Left ventricle myocardium inferior (tissue), 1 donor: ENCODE measurements at places on chromosomes 7 and 10.
A peak's percentile ranks its signal among the peaks of the same experiment; 100 is the strongest.

DNA sequence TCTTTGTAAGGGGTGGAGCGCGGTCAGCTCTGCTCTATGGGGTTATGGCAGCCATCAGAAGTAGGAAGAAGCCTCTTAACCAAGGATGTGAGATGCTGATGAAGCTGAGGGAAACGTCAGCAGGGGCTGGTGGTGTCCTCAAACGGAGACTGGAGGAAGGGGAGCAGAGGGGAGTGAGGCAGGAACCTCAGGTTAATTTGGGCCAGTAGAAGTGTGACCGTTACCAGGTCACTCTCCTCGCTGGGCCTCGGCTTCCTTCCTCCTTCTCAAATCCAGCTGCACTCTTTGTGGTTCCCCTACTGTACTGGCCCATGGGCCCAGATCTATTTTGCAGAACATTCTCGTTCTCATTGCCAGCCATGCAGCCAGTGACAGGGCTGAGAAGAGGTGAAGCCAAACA, 169.5 kb downstream of the TMEM178B start:
- DNase-seq = no peak

DNA sequence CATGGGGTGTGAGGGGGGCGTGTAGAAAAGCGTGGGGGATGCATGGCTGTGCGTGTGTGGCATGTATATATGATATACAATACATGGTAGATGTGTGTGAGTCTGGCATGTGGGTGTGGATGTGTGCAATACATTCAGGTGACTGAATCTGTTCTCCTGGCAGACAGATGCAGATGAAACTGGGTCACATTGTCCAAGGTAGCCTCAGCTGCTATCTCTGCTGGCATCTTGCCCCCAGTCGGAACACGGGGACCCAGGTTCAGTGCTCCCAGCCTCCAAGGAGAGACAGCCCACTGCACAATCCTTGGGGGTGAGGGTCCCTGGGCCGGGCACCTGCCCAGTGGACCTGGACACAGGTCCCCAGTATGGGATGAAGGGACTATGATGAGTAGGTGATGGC, 12.4 kb upstream of the SRRM3 start:
- DNase-seq = no peak

DNA sequence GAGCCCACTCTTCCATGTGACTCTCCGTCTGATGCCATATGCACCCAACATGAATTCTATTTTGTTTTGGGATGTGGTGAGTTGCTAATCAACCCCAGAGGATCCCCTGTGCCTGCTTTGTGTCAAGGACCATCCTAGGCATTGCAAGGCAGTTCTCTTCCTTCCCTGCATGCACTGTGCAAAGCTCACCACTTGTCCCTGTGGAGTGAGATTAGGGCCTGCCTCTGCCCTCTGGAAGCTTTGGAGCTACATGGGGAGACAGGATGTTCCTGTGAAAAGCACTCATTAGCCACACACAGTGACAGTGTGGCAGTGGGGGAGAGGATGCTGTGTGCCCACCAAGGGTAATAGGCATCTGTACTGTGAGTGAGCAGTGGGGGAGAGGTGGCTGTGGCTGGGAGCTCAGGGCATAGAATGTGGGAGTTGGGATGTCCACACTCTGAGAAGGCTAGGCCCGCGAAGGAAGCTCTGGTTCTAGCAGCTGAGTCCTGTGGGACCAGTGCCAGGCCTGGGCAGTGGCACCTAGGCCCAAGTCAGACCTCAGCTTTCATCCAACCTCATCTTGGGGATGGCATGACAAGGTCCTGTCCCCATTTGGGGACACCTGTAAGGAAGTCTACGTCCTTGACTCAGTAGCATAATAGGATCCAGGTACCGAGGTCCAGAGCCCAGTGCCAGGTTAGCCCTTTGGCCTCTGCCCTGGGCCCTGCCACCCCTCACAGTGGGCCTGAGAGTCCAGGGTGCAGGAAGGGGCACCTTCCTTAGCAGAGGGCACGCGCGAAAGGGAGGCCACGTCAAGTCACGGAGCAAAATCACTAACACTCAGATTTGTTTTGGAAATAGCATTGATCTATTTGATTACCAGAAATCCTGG, 6.6 kb downstream of the ADRA2A start:
- DNase-seq = no peak

DNA sequence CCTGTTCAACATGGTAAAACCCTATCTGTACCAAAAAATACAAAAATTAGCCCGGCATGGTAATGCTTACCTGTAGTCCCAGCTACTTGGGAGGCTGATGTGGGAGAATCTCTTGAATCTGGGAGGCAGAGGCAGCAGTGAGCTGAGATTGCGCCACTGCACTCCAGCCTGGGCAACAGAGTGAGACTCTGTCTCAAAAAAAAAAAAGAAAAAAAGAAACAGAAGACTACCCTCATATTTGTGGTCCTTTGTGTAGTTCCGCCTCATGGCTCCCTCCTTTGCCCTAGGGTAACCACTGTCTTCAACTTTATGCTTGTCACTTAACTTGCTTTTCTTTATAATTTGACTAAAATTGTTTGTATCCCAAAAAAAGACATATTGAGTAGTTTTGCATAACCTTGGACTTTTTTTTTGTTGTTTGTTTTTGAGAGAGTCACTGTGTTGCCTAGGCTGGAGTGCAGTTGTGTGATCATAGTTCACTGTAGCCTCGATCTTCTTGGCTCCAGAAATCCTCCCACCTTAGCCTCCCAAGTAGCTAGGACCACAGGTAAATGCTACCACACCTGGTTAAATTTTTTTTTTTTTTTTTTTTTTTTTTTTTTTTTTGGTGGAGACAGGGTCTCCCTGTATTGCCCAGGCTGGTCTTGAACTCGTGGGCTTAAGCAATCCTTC, 3.7 kb downstream of the ZNF487 start:
- no peak for DNase-seq

DNA sequence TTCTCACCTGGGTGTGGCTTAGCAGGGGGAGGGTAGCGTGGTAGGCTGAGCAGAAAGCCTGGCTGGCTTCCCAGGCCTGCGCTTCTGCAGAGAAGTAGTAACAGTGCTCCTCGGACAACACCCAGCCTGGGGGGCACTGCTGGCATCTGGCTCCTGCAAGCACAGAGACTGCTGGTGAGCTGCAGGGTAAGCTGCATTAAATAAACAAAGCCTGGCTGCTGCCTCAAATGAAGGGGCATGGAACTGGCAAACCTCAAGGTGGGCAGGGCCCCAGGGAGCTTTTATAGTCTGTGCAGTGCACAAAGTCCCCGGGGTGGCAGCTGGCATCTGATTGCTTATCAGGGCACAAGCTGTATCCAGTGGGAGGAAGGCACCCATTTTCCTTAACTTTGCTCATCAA, 3.9 kb downstream of the KLRG2 start:
- no peak for DNase-seq

DNA sequence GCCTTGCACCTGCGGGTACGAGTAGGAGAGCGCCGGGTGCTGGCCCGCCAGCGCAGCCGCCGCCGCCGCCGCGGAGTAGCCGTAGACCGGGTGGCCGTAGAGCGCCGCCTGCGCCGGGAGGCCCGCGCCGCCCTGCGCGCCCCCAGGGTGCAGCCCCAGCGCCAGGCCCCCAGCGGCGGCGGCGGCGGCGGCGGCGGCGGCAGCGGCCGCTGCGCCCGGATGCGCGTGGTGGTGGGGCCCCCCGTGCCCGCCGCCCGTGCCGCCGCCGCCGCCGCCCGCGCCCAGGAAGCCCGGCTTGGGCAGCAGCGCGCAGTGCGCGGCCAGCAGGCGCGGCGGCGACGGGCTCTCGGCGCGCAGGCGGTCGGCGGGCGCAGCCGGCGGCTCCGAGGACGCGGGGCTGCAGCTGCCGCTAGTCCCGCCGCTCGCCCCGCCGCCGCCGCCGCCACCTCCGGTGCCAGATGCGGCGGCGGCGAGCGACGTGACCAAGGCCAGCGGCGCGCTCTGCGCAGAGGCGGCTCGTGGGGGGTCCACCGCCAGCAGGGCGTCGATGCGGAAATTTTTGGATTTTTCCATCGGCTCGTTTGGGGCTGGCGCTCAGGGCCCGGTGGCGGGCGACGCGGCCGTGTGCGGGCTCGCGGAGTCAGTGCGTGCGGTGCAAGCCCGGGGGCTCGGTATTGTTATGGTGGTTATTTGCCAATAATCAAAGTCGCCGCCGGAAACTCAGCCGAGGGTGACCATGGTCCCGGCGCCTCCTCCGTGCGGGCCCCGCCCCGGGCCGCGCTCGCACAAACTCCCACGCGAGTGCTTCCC, 480 bp downstream of the MNX1 start:
- DNase-seq = no peak

DNA sequence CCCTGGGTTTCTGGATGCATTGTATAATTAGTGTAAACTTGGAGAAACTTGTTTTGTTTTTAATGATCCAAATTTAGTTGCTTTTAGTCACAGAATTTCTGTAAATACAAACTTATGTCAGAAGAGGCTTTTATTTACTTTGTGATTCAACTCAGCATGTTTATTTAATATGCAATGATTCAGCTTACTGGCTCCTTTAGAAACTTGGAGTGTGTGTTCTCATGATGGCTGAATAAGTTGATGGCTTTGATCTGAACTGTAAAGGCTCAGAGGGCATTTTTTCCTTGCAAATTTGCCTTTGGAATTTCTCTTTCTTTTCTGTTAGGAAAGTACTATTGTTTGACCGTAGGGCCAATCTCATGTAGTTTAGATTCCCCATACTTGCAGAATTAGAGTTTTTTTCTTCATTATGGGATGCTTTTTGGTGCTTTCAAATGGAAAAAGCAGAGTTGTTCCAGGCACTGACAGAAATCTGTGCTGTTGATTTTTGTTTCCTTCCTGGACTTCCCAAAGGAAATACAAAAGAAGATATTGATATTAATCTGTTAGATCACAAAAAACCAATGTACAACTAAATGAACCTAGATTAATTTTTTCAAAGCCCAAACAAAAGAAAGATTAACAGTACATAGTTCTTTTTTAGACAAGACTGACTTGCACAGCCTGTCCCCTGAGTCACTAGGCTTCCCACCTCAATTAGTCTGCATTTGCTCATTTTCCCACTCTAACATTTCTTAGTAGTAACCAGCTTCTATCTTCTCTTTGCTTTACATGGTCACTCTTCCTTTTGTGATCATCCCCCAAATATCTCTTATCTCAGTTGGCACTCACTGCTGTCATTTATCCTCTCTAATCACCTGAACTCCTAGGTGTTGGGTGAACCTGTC, 96.8 kb upstream of the AGR3 start:
- DNase-seq = no peak

DNA sequence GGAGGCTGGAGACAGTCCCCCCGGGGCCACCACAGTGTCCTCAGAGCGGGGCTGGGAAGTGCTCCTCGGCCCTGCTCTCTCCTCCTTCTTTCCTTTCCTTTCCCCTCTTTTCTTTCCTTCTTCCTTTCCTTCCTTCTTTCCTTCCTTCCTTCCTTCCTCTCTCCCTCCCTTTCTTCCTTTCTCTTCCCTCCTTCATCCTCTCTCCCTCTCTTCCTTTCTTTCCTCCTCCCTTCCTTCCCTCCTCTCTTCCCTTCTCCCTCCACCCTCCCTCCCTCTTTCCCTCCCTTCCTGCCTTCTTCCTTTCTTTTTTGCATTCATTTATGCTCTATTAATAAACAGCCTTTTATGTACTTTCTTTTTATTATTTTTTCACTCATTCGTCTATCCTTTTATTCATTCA, 127.1 kb upstream of the TCERG1L start:
- DNase-seq = no peak

DNA sequence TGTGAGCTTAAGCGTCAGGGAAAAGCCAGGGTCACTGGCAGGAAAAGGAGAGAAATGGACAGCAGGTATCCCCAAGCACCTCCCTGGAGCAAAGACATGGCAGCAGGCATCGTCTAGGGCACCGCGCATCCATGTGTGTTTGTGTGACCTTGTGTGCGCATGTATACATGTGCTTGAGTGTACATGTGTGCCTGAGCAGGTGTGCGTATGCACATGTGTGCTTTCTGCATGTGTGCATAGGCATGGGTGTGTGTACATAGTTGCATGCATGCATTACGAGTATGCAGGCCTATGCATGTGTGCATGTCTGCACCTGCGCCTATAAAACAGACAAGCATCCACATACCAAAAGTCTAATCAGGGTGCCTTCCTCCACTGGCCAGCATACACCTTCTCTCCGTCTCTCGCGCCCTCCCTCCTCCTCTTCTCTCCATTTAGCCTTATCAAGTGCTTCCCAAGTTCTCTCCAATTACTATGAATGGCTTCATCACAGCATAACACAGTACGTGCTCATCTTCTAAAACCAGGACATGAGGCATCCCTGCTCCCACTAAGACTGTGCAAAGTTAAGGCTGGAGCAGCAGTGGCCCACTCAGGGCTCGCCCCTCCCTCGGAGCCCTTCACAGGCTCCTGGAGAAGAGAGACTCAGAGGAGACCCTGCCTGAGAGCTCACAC, 30.6 kb downstream of the RASGEF1A start:
- DNase-seq = no peak

- no peak for DNase-seq
Measured at GRCh38 chr10:16470747-16471146, 33.9 kb downstream of the PTER start.

GRCh38 chr10:49737474-49738201, 24.5 kb downstream of the OGDHL start:
- DNase-seq = no peak

GRCh38 chr7:32774541-32774951, 117.0 kb downstream of the KBTBD2 start:
- no peak for DNase-seq

GRCh38 chr10:8369666-8370065, 315.2 kb downstream of the GATA3 start:
- DNase-seq = no peak

- peak; percentile 77 for DNase-seq
Measured at GRCh38 chr10:86953747-86954680, 3.4 kb downstream of the MMRN2 start.
